ENCODE measurements at places on chromosomes 5 and 9. TPM values are rescaled to one million over a fixed set of nuclear protein-coding genes. Genes with fewer than 3 reads are reported as not detected.

GRCh38 chr9:79581388-79581787, 9.6 kb downstream of the TLE4 start:
- DNase-seq, result no peak

GRCh38 chr5:67165526-67166459, 30.8 kb downstream of the CD180 start:
- DNase-seq, result peak; percentile 63

- DNase-seq, result no peak
Measured at GRCh38 chr9:21077781-21078180, at the start of gene IFNB1. Gene IFNB1 (minus strand): TSS chr9:21077942. CDS start chr9:21077869, 73 bp downstream.

Gene RETREG1
- total RNA-seq, result 8.5 TPM

- no peak for DNase-seq
Measured at GRCh38 chr5:122137702-122138101, 8.4 kb downstream of the ZNF474 start.

GRCh38 chr5:142287973-142288313, 36.9 kb downstream of the SPRY4 start:
- no peak for DNase-seq

DNA sequence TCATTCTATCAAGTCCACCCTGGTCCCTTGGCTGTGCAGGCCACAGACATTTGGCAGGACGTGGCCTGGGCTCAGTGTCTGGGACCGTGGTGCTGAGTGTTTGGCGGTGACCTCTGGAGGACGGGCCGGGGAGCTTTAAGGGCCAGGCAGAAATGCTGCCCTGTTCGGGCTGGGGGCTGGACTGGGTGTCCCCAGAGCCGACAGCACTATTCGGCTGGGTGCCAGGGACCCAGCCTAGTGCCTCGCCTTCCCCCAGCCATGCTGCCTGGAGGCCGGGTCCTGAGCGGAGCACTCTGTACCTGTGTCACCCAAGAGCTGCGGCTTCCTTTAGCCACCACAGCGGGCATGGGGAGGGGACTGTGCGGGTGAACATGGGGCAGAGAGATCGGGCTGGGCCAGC, 40.4 kb downstream of the COL5A1 start:
- no peak for DNase-seq

DNA sequence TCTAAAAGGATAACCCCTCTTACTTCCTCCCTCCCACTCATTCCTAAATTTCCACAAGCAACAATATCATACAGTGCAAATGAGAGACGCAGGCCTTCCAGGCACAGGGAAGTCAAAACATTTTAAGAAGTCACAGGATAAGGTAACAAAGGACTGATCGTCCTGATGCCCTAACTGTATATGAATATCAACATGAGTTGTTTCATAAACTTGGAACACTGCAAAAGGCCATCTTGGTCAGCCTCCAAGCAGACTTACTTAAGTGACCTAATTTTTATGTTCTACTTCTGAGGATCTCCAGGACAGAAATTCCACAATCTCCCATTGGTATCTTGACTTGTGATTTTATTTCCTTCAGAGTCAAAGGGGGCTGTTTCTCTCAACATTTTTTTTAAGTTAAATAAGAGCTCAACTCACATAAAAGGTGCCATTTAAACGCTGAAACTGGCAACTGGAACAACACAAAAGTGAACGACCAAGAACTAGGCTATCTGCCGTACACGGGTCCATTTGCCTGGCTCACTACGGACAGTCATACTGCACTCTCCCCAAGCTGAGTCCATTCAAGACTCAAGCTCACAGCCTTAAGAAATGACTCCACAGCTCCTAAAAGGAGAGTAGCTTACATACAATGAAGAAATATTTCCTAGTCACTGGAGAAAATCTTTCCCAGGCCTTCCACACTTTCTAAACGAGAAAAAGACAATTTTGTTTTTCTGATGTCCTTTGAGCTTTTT, 71.3 kb downstream of the LHFPL2 start:
- DNase-seq, result no peak

DNA sequence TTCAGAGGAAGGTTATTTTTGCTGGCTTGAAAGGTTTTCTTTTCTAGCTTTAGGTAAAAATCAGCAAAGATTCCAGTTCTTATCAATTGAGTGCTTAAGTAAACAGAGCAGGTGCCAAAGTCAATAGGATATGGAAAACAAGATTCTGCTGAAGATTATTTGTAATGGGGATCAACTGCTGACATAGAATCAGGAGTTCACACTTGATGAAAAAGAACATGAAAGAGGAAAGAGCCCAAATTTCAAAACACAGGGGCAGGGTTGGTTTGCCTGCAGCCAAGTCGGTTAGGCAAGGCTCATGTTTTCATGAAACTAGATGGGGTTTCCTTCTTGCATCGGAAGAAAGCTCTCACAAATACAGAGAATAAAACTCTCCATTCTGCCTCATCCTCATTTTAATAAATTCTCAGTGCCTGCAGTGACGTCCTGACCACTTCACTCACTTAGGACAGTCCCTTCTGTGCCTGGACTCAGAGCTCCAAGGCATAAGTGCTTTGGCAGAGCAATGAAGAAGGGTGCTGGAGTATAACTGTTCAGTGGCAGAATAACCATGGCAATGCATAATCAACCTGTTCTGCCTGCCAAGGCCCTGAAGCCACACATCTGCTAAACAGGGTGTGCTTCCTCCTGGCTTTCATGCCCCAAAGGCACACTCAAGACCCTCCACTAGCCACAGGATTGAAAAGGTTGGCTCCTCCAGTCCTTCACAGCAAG, 179.6 kb downstream of the GNAQ start:
- no peak for DNase-seq
